CD4-positive, alpha-beta T cell treated with Interleukin-12 subunit alpha and Interleukin-12 subunit beta, for 1 hour (primary cell): ENCODE measurements at places on chromosomes 3 and 15.
A peak's percentile ranks its signal among the peaks of the same experiment; 100 is the strongest.

GRCh38 chr15:39434751-39435238, 146.1 kb upstream of the THBS1 start:
- no peak for DNase-seq

DNA sequence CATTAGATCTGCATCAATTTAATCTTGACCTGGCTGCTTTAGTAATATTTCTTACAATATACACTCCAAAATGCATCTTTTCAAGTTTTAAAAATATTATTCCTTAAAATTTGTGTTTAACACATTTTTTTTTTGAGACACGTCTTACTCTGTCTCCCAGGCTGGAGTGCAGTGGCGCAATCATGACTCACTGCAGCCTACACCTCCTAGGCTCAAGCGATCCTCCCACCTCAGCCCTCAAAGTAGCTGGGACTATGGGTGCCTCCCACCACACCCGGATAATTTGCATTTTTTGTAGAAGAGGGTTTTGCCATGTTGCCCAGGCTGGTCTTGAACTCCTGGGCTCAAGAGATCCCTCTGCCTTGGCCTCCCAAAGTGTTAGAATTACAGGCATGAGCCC, 73.6 kb downstream of the ETV5 start:
- DNase-seq: no peak

DNA sequence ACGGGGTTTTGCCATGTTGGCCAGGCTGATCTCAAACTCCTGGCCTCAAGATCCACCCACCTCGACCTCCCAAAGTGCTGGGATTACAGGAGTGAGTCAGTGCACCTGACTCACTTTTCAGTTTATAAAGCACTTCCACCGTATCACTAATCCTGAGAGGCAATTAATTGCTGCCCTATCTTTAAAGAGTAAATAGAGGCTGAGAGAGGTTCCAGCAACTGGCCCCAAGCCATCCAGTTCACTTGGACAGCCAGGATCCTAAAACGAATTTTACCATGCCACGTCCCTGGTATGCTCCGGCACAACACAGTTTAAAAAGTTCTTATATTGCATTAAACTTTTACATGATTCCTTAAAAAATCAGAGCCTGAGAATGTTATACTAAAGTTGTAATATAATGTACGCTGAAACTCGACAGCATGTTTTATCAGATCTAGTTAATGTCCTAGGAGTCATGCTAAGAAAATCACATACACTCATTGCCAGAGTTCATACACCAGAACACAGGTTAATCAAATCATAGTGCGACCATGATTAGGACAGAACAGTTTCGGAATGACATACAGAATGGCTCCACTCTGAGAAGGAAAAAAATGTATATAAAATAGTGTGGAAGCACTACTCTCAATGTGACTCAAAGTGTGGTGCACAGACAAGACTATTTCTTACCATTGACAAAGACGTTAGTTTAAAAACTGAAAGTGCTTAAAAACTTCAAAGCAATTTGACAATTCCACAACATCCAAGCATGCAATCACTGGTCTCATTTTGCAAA, 125.4 kb downstream of the ULK4 start:
- DNase-seq: no peak

DNA sequence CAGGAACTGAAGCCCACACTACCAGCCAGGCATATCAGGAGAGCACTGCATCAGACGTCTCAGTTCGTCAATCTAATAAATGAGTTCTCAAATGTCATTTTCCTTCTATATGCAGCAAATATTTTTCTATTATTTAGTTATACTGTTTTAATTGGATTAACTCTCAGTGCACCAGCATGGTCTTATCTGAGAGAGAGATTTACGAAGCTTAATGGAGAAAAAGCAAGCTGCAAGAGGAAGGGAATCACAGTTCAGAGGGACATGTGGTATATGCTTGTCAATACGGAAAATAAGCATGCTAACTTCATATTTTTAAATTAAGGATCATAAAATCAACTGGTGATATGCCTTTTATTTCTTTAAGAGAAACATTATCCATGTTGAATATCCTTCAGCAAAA, 213.1 kb upstream of the NECTIN3 start:
- DNase-seq: no peak

GRCh38 chr3:3127432-3128010, 781 bp downstream of the TRNT1 start:
- peak; percentile 50 for DNase-seq

DNA sequence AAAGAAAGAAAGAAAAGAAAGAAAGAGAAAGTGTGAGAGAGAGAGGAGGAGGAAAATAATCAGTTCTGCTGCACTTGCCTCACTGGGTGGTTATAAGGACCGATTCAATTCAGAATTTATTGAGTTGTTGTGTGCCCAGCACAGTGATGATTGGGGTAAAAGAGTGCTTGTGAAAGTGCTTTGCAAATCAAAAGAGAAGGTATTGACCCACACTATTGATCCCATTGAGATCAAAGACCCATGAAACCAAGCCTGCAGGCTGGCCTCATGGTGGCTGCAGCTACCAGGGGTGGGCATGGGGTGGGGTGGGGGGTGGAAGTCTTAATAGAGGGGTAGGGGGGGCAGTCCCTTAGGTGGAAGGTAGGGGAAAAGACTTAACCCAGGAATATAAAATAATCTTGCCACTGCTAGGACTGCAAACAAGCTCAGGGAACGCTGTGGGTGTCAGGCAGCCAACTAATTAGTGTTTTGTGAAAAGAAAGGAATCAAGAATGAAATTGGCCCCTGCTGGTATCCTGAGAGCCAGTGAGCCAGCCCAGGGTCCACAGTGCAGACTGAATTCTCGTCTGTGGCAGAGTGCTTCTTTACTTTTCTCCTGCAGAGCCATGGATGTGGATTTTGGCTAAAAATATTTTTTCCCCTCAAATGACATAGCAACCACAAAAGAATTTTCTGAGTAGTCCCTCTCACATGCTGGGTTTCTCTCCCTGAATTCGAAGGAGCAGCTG, 34.2 kb downstream of the CLEC3B start:
- no peak for DNase-seq

GRCh38 chr15:28002136-28002861, 96.8 kb downstream of the OCA2 start:
- DNase-seq: no peak

- peak; percentile 68 for DNase-seq
These were observed 680 bp downstream of the SMARCC1 start for GRCh38 chr3:47780741-47781684.

- DNase-seq: no peak
These were observed 110.8 kb upstream of the ICE2 start for GRCh38 chr15:60589728-60590127.

DNA sequence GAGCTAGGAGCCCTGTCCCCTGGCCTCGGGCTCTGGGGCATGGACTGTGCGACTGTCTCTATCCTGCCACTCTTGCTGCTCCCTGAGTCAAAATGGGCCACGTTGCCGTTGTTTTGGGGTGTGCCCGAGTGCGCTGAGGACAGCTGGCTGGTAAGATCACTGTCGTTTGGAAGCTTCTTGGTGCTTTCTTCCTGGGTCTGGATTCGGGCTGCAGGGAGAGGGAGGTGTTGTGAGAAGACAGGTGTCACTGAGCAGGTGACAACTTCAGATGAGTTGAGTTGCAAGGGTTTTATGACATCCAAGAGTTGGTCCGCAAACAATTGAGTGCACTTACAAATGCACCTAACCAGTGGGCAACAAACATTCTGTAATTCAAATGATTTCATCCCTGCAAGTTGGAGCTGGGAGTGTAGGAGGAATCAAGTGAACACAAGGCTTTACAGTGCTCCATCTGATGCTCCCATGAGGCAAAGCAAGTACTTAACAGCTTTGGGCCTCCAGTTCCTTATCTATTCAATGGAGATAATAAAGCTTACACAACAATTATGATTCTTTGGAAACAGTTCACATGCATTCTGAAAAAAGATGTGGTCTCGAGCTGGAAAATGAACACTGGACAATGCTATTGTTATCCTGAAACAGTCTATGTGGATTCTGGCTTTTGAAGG, 11.0 kb upstream of the STARD5 start:
- DNase-seq: no peak

GRCh38 chr15:59018833-59019232, 31.4 kb downstream of the RNF111 start:
- DNase-seq: no peak

DNA sequence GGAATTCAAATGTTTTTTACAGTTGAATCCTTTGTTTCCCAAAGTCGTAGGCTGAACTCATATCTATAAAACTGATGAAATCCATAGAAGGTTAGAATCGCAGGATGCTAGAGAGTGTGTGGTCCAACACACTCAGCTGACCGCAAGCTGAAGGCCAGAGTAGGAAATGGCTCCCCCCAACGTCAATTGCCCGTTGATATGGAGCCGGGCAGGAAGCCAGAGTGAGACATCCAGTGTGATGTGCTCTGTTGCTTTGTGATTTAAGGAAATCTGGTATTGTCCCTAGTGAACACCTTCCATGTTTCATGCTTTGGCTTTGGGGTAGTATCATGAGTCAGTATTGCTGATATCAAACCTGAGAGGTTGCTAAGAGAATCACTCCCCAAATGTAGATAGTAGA, 5.8 kb upstream of the MEX3B start:
- DNase-seq: no peak

- DNase-seq: no peak
These were observed 44.6 kb downstream of the NR2C2 start for GRCh38 chr3:14991818-14992612.

- no peak for DNase-seq
These were observed 427.8 kb upstream of the MCTP2 start for GRCh38 chr15:93803421-93804152.

DNA sequence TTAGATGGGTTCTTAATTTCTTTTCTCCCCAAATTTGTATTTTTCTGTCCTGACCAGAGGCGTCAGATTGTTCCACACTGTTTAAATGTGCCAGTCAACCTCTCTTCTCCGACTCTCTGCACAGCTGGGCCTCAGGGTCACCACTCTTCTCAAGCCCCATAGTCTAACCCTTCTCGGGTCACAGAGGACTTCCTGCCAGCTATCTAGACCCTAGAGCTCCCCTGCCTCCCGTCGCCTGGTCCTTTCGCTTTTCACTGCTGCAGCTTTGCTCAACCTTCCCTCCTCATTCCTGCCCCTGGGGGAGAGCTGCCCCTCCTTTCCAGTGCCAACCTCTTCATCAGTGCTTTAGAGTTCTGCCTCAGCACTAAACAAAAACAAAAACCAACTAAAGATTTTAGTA, 151.7 kb downstream of the ATG7 start:
- no peak for DNase-seq

GRCh38 chr3:106819440-106819839, 557.8 kb upstream of the CCDC54 start:
- no peak for DNase-seq

DNA sequence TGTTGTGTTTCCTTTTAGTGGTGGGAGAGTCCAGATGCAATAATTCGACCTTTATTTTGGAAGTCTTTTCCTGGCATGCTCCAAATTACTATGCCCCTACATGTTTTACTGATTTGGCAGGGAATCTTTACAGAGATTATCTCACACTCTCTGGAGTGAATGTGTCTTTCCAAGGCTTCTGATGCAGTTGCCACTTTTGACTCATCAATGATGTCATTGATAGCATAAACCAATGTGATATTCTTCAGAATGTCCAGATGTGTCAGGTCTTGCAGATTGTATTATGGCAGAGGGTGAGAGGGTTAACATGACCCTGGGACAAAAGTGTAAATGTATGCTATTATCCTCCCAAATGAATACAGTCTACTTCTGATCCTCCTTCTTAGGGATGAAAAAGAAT, 9.7 kb downstream of the RTP4 start:
- DNase-seq: no peak

GRCh38 chr3:83354205-83354604, 1592.8 kb upstream of the GBE1 start:
- no peak for DNase-seq

DNA sequence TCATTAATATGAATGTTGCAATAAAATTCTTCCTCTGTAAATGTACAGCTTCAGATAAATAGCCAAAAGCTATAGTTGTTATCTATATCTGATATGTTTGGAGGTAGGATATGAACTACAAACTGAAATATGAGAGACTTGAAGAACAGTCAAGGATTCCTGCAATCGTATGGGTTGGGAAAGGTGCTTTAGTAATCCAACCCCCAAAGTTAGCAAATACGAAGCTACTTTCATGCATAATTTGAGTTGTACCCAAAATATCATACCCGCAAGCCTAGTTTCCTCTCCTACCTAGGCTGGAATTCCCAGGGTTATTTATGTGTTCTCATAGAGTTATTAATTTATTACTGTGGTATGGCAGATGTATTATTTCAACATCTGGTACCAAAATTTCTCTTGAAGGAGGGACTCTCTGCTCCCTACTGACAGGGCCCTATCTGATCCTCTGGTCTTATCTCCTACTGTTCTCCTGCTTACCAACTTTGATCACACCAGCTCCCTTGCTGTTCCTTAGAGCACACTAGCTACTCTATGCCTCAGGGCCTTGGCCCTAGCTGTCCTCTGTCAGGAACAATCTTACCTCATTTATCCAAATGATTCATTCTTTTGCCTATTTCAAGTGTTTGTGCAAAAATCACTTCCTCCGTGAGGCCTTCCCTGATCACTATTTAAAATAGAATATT, 140.4 kb upstream of the CCDC54 start:
- no peak for DNase-seq

GRCh38 chr3:172367205-172368105, 80.8 kb downstream of the GHSR start:
- DNase-seq: no peak

DNA sequence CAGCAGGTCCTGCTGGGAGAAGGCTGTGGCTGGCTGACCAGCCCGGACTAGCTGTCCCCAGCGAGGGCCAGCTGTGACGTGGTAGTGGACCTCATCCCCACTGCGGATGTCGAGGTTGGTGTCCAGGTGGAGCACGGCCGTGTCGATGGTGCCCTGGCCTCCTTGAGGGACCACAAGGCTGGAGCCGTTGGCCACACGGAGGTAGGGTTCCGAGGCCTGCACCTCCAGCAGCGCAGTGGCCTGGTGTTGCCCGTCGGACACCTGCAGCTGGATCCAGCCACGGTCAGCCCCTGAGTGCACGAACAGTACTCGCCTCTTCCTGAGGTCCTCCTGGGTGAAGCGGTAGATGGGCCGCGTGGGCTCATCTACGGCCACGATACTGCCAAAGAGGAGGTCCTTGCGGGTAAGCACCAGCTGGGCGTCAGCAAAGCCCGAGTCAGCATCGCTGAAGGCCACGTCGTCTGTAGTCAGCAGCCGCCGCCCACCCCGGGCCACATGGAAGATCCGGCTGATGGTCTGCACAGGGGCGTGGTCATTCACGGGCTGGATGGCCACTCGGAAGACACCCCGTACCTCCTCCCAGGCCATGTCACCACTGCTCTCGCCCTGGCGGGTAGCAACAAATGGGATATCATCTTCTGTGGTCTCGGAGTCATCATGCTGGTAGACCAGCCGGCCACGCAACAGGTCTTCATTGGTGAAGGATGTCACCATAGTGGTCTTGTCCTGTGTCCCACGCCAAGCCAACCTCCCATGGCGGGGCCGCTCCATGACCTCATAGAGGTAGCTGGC, 25.0 kb downstream of the CSPG4 start:
- DNase-seq: no peak

- no peak for DNase-seq
These were observed 83.8 kb downstream of the GADL1 start for GRCh38 chr3:30810625-30811024.

GRCh38 chr3:136490646-136491405, 240.7 kb downstream of the PCCB start:
- DNase-seq: no peak
